Smooth muscle cell of the pulmonary artery (primary cell): ENCODE measurements at places on chromosomes 5 and 9. TPM values are rescaled to one million over a fixed set of nuclear protein-coding genes. Genes with fewer than 3 reads are reported as not detected.

Gene RMRP
- 20,891 and 22,749 TPM in 2 replicates for total RNA-seq

Gene MPDZ
- total RNA-seq: 82.4 and 83.3 TPM in 2 replicates

Gene PTPRD
- 5.0 and 17.2 TPM in 2 replicates for total RNA-seq

Gene ENTPD8
- not detected in 2 replicates for total RNA-seq

Gene EXOSC3
- 19.7 and 22.5 TPM in 2 replicates for total RNA-seq

Gene FST
- 175 and 189 TPM in 2 replicates for total RNA-seq

Gene DMAC1
- 4.5 and 5.7 TPM in 2 replicates for total RNA-seq

Gene OR1Q1
- 0.59 TPM in 1 of 2 replicates, not detected in the other for total RNA-seq

Gene TAF11L10
- total RNA-seq: not detected in 2 replicates

Gene SOHLH1
- total RNA-seq: not detected in 2 replicates

Gene ZNF483
- 1.1 and 1.6 TPM in 2 replicates for total RNA-seq
